ENCODE measurements at places on chromosomes 12 and 14.

- DNase-seq = no peak
These were observed 303.8 kb upstream of the DDHD1 start for GRCh38 chr14:53456931-53457330.

GRCh38 chr12:72647139-72647538, 375.0 kb downstream of the TRHDE start:
- no peak for DNase-seq

GRCh38 chr12:66052988-66053615, 77.4 kb downstream of the LLPH start:
- DNase-seq = no peak

DNA sequence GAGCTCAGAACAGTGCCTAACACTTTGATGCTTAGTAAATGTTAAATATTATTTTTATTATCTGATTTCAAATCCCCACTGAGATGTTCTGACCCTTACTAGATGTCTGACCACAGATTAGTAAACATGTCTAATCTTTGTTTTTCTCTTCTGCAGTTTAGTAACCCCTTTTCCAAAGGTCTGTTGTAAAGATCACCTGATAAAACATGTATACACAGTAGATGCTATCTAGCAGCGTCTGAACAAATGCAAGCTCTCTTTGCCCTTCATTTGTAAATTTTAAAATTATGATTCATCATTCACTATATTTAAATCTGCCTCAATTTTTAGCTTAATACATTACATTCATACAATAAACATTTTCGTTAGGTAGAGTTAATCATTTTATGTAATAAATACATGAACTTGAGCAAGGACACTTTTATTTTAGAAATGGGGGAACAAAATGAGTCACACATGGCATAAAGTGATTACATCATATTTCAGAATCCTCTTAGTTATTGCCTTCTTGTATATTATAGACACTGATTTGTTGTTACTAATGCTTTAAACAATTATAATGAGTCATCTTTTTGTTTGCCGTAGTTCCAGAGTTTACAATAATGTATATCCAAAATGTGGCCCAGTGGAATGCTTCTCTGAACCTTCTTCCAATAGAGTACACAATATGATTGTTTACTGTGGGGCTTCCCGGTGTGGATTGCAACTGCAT, 1.7 kb upstream of the OR4K5 start:
- no peak for DNase-seq

DNA sequence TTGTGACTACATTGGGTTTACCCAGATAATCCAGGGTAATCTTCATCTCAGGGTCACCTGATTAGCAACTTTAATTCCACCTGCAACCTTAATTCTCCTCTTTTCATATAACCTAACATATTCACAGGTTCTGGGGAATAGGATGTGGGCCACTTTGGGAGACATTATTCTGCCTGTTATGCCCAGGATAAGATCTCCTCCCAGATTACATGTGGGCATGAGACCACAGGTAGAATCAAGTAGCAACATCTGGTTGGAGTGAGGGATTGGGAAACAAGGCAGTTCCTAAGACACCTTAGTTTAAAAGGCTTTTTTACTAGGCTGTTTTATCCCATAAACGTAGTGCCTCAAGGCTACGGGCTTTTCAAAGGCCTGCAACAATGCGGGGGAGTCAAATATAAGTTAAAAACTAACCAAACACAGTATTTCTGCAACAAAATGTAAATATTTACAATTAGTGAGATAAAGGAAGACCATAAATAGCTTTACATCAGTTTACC, 181.5 kb downstream of the FOXA1 start:
- no peak for DNase-seq

GRCh38 chr14:52013984-52014600, 24.7 kb downstream of the RTRAF start:
- peak; percentile 16 for DNase-seq

All from NCI-H748 treated with DMSO at 0.1 percent for 48 hours (cell line).